ENCODE measurements at places on chromosomes 11 and 22.

DNA sequence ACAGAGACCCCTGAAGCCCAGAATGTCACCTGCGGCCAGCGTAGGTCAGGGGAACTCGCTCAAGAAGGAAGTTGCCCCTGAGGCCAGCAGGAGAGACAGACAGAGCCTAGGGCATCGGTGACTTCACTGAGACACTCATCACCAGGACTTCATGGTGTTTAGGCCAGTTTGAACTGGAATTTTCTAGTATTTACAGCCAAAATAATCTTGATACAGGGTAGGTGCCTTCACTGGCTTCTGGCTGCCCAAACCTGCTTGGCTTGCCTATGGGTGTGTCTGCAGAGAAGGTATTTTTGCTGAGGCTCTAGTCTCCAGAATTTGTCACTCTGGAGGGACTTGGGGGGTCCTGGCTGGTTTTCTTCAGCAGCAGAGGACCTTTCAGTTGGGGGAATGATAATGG, 86.6 kb downstream of the FBXO7 start:
- no peak for DNase-seq

DNA sequence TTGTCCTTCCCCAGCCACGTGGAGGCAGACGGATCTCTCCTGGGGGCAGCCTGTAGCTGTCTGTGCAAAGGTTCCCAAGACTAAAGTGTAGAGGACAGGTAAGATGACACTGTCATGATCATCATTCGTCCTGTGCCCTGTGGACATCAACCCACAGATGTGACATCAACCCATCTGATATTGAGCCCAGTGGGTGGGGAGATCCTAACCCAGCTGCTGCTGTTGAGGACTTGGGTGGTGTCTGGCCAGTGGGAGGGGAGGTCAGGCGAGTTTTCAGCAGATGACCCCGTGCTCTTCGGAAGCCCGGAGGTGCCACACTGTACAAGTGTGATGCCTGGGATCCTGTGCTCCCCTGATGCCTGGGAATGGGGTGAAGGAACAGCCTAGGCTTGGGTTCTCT, 1.2 kb upstream of the GAL start:
- DNase-seq: no peak

DNA sequence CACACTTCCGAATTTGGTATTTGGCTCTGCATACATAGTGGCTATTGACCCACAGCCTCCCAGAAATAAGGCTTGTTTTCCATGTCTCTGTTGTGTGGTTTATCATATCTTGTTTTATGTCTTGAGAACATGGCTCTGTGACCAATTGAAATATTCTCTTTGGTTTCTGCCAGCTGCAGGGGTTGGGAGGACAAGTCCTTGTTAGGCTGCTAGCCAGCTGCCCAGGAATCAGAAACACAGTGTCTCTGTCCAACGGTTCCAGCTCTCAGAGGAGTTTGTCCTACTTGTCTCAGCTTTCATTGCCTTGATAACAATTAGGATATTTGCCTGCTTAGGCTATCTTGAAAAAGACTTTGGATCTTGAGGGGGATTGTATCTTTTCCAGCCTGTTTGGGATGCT, 6.0 kb upstream of the SLC7A4 start:
- no peak for DNase-seq

DNA sequence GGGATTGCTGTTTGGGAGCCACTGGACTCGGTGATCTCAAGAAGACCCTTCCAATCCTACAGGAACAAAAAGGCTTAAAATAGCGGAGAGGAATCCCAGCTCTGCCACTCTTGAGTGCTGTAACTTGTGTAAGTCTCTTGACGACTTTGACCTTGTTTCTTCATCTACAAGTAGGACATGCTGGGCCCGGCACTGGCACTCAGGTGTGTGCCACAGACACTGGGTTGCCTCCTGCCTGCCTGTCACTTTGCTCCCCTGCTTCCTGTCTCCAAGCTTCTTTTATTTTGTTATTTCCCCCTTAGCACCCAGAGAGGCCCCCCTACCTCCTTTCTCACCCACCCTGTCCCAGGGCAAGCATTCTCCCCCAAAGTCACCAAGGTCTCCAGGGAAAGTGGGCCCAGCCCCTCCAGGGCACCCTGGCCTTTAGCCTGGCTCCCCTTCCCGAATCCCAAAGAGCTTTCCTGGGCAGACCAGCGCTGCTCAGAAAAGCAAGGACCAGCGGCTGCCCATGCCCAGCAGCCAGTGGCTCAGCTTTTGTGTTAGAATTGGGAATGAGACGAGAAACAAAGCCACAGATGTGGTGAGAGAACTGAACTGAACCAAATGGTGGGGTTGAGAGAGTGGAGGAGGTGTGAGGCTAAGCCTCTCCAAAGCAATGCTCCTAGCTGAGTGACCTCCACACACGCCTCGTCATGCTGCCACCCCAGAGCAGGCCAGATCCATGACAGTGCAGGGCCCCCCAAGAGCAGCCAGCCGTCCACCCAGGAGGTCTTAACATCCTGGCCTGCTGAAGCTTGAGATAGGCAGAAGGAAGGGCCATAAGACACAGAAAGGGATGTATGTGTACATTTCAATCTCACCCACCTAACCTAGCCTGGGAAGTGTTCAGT, 4.5 kb downstream of the TRIM29 start:
- DNase-seq: no peak

DNA sequence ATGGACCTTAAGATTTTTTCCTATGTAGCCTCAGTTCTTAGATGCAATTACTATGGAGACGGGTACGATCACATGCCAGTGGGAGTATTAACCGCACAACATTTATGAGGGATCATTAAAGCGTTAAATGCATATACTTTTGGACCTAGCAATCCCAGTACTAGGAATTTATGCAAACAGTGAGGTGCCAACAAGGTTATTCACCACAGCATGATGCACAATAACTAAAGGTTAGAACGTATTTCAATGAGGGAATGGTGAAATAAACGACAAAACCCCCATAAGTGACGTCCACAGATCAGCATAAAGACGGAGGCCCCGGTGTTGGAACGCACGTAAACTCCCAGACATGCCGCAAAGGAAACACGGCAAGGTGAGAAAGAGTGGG, 539 bp downstream of the SIRT3 start:
- no peak for DNase-seq

DNA sequence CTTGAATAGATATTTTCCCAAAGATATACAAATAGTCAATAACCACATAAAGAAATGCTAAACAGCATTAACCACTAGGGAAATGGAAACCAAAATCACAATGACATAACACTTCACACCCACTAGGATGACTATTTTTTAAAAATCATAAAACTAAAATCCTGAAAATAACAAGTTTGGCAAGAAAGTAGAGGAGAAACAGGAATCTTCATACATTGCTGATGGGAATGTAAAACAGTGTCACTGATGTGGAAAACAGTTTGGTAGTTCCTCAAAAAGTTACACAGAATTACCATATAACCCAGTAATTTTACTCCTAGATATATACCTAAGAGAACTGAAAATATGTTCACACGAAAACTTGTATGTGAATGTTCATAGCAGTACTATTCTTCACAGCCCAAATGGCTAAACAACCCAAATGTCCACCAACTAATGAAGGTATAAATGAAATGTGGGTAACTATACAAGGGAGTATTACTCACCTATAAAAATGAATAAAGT, 12.5 kb downstream of the PICALM start:
- DNase-seq: no peak

- DNase-seq: no peak
Observed at GRCh38 chr11:13222285-13222684, 55.3 kb upstream of the BMAL1 start.

GRCh38 chr11:45294499-45294898, 8.4 kb upstream of the SYT13 start:
- DNase-seq: no peak

Data from NCI-H2029 (cell line).